NCI-H524 treated with DMSO at 0.1 percent for 48 hours (cell line): ENCODE measurements at places on chromosomes 2 and 18.

GRCh38 chr2:30030361-30030760 lies 109.0 kb upstream of the ALK start:
- DNase-seq = no peak

- DNase-seq = no peak
Observed at GRCh38 chr2:216318521-216318874, 53.8 kb downstream of the MARCHF4 start.

DNA sequence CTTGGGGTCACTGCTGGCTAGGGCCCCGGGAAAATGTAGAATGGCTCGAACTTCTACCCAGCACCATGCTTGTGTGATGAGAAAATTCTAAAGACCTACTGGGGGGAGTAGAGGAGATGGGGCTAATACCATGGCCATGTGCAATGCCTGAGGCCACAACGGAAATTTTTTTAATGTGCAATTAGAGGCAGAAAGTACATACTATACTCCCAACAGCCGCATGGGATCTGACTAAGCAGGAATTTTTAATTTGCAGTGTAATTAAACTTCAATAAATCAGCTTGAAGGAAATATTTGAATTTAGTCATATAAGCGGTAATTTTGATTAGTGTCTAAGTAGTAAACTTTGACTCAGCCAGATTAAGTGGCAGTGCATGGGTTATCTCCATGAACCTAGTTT lies 53.2 kb upstream of the CNGA3 start:
- DNase-seq = no peak

- no peak for DNase-seq
Observed at GRCh38 chr2:14524041-14524802, 108.3 kb upstream of the LRATD1 start.

GRCh38 chr18:79708412-79708811 lies 28.8 kb downstream of the CTDP1 start:
- DNase-seq = no peak

DNA sequence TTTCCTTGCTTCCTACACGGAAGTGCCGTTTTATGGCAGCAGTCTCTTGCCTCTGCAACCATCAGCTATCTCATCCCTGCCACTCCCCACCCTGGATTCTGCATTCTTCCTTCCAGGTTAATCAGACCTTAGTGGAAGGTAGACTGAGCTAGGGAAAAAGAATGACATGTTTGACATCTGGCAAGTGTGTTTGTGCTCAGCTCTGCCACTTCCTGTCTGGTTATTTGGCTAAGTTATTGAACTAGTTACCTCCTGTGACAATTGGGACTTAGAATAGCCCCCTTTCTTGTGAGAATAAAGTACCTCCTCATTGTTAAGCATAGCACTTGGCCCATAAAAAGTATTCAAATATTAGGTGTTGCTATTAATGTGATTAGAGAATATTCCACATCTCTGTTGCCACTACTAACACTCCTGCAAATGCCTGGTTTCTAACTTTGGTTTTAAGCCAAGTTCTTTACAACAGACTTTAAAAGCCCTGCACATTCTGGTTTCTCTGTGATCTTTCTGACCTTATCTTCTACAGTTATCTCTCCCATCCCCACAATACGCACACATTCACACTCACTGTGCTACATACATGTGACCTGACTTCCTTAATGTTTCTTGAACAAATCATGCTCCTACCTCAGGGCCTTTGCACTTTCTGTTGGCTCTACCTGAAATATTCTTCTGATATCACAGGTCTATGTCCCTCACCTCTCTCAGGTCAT lies 10.8 kb upstream of the MAPRE2 start:
- DNase-seq = no peak

DNA sequence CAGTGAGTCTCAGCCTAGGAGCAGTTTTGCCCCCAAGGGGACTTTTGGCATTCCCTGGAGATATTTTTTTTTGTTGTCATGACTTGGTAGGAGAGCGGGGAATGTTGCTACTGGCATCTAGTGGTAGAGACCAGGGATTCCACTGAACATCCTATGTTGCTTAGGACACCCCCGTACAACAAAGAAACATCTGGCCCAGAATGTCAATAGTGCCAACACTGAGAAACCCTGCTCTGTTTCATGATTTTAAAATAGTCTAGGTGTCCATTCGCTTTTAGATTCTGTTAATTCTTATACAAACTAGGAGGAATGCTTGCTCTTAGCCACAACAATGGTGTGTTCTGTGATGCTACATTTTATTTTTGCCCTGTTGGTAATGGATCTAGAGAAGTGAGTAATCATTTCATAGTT lies 225.8 kb upstream of the SIX3 start:
- DNase-seq = no peak

DNA sequence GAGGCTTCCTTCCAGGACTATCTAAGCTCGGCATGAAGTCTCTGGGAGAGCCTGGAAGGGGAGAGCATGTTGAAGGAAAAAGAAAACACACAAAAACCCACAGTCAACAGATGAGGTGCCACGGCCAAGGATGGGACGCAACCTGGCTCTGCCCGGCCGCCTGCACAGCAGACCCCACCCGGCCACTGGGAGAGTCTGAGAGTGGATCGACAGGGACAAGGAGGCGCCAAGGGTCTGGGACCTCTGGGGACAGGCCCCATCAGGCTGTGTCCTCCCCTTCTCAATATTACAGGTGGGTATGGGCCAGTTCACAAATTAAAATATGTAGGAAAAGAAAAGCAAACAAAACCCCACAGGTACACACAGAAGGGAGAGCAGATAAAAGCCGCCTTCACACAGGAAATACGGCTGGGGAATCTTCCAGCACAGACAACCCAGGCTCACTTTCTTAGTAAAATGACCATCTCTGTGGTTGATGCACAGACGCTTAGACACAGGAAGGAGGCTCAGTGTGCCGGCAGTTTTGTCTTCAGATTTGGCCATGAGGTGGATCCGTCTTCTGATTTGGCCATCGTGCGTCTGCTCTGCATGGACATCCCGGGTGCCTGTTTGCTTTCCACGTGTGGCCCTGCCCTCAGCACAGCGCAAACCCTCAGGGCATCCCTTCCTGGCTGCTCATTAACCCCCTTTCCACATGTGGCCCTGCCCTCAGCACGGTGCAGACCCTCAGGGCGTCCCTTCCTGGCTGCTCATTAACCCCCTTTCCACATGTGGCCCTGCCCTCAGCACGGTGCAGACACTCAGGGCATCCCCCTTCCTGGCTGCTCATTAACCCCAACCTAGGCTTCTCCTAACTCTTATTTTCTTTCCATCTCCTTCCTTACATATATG lies 138.4 kb downstream of the EIPR1 start:
- DNase-seq = no peak
